Smooth muscle cell of the brain vasculature (primary cell): ENCODE measurements at places on chromosomes 2 and 18.

DNA sequence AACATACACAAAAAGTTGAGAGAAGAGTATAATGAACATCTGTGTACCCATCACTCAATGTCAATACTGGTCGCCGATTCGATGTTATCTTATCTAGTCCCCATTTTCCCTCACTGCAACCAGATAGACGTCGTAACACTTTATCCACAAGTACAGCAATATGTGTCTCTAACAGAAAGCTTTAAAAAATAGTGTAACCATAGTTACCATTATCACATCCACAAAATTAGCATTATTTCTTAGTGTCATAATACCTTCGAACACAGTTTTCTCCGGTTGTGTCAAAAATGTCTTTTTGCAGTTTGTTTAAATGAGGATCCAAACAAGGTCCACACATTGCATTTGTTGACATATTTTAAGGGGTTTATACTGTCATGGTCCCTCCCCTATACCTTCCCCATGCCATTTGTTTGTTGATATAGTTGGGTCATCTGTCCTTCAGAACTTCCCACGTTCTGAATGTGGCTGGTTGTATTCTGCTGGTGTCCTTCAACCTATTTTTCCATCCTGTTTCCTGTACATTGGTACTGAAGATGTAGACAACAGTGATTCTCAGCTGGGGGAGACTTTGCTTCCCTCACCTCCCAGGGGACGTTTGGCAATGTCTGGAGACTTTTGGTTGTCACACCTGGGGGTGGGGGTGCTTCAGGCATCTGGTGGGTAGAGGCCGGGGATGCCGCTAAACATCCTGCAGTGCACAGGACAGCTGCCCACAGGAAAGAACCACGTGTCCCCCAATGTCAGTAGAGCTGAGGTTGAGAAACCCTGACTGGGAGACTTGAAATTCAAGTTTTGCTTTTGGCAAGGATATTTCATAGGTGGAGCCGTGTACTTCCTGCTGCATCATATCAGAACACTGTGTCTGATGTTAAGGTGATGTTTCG is 72.7 kb upstream of the SPRED2 start:
- no peak for DNase-seq

DNA sequence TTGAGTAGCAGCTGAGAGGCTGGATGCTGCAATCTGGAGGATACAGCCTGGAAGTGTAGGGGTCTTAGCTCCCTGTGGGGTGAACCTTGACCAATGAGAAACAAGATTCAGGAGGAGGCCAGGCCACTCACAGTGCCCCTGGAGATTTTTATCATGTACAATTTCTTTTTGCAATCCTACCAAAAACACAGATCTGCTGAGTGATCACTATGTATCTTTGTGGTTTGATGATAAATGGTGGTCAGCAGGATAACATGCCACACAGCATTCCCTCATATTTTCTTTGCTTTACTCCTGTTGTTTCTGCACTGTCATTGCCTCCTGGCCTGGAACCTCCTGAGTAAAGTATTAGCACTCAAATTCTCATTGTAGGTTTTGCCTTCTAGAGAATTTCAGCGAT is 357.9 kb downstream of the THSD7B start:
- DNase-seq: peak; percentile 36

DNA sequence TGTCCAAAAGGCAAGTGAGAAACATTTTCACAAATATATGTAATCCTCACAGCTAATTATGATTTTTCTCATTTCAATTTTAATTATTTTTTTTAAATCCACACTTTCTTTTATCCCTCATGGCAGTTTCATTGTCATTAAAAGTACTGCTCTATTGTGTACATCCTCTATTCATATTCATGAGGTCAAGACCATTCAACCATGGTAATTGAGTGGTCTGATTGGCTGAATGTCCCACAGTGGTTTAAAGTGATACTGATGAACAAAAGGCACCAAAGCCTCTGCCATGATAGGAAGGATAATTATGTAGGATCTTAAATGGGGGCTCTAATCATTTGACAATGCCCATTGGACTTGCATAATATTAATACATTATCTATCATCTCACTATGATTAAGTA is 108.4 kb upstream of the EPHA4 start:
- DNase-seq: no peak

DNA sequence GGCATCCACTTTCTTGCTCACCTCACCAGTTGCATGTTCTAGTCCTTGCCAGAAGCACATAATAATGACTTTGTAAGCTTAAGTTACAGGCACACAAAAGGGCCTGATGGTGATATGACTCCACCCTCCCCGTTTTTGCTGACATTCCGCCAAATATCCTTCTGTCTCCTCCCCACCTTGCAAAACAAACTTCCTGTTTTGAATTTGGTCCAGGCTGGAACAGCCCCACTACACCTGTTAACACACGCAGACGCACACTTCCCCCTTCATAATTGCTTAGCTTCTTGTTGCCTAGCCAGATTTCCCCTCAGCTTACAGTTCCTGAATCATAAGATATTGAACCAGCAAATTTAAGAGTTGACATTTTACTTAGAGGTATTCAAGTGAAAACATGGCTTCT is at the start of gene MGAT5:
Gene MGAT5, plus strand, starts transcription at position 269 of the 400 bp plus-strand sequence. CDS start 332 bp downstream, outside the sequence.
- DNase-seq: no peak

GRCh38 chr2:152581360-152581759 is 135.9 kb downstream of the PRPF40A start:
- no peak for DNase-seq

- no peak for DNase-seq
Measured at GRCh38 chr2:84395820-84396219, 63.3 kb downstream of the SUCLG1 start.

DNA sequence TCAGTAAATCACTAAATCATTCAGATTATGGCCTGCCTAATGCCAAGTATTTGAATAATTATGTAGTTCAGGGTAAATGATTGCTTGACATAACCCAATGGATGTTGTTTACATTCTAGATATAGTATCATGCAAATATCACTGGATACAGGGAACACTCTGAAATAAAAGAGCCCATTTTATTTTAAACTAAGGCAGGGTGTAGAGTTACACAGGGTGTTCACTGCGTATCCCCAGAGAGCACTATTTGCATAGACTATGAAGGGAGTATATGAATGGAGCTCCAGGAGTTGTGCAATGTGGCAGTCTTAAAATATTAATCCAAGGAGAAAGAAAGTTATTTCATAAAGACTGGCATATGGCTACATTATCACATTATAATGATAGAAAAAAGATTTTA is 701.1 kb upstream of the KLHL29 start:
- DNase-seq: no peak

DNA sequence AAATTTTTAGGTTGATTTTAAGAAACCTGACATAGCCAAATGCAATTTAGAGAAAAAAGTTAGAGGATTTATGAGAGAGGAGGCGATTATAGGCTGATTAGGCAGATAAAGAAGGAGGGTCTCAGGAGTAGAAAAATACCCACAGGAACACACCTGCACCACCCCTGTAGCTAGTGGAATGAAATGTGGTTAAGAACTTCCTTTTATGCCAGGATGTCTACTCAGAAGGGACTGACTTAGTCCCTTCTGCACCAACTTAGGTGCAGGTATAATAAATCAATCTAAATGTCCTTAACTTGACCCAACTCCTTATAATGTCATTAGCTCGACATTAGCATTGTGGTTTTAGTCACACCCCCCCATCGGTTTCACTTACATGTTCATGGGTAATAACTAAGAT is 1274.5 kb upstream of the TMEFF2 start:
- no peak for DNase-seq

DNA sequence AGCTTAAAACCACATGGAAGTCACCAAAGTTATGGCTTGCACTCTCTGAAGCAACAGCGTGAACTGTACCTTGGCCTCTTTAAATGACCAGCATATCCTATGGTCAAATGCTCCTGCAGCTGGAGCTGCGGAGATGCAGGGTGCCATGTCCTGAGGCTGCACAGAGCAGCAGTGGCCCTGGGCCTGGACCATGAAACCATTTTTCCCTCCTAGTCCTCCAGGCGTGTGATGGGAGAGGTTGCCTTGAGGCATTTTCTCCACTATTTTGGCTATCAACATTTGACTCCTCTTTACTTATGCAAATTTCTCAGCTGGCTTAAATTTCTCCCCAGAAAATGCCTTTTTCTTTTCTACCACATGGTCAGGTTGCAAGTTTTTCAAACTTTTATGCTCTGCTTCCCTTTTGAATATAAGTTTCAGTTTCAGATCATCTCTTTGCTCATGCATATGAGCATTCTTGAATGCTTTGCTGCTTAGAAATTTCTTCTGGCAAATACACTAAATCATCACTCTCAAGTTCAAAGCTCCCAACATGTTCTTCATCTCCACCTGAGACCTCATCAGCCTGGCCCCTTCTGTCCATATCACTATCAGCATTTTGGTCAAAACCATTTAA is 82.9 kb upstream of the TMEFF2 start:
- DNase-seq: no peak

- no peak for DNase-seq
Measured at GRCh38 chr2:210862283-210863065, 306.1 kb downstream of the CPS1 start.

DNA sequence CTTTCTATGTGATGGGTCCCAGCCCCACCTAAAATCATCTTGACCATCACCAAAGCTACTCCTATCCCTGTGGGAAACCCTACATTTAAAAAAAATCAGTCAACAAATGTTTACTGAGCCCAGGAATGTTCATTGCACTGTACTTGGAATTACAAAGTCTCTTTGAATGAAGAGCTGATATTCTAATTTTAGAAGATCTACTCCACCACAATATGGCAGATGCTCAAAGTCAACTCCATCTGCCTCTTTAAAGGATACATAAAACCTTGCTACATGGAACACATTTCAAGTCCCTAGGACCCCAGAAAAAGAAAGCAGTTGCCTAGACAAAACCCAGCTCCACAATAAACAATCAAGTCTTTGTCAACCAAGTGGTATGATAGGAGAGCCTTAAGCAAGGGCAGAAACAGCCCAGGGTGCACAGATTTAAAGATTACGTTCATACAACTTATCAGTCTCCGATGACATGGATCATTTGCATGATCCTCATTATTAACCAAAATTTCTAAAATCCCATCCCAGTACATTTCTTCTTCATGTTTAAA is 234.3 kb upstream of the ACVR2A start:
- DNase-seq: no peak

GRCh38 chr18:65592435-65592834 is 158.4 kb upstream of the CDH7 start:
- no peak for DNase-seq

GRCh38 chr2:27309651-27310050 is 1.4 kb upstream of the UCN start:
- no peak for DNase-seq

GRCh38 chr2:129923265-129924091 is 56.0 kb upstream of the RAB6C start:
- DNase-seq: no peak

- no peak for DNase-seq
Measured at GRCh38 chr2:48444404-48444803, 85.5 kb upstream of the STON1 start.

DNA sequence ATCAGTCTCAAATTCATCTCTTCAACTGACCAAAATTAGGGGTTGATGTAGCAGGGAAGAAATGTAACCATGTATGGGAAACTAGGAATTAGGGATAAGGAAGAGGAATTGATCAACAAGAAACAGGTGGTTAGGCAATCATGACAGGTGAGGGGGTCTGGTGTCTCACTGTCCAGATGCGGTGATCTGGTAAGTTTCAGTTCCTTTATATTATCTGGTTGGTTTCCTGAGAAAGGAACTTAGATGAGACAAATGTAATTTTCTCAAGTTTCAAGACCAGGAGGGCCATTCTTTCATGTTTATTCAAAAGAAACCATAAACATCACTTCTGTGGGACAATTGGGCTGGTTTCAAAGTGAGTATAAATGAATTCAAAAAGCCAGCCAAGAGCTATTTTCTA is 306.2 kb upstream of the KCNJ3 start:
- DNase-seq: no peak

- DNase-seq: no peak
Measured at GRCh38 chr18:49747876-49748275, 65.5 kb downstream of the ACAA2 start.

DNA sequence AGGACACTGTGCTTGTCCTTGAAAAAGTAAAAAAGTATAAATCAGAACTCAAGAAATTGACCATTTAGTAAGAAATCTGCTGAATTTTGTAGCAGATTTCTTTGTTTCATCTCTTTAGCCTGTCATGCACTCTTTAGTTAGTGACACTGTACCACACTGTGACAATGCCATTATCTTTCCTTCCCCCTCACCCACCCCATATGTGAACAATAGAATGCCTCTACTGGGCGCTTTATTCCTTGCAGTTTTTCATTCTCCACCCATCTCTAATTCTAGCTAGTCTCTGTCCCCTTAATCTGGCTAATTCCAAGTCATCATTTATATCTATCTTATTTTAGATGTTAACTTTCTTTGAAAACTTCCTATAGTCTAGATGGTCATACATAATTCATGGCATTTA is 241.0 kb downstream of the LRP1B start:
- no peak for DNase-seq

- DNase-seq: no peak
Measured at GRCh38 chr2:186345745-186346144, 140.3 kb upstream of the ZC3H15 start.

DNA sequence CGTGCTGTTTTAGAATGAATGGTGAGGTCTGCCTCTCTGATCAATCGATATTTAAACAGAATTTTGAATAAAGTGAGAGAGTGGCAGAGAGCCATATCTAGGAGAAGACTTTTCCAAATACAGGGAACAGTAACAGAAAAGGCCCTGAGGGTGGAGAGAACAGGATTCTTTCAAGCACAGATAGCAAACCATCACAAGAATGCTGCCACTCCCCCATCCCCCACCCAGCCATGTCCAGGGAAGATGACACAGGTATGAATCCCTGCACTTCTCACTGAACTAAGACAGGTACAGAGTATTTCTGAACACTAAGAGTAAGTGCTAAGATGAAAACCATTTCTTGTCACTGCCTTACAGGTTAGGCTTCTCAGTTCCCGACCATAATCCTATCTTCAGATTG is 23.6 kb downstream of the LRATD1 start:
- no peak for DNase-seq

DNA sequence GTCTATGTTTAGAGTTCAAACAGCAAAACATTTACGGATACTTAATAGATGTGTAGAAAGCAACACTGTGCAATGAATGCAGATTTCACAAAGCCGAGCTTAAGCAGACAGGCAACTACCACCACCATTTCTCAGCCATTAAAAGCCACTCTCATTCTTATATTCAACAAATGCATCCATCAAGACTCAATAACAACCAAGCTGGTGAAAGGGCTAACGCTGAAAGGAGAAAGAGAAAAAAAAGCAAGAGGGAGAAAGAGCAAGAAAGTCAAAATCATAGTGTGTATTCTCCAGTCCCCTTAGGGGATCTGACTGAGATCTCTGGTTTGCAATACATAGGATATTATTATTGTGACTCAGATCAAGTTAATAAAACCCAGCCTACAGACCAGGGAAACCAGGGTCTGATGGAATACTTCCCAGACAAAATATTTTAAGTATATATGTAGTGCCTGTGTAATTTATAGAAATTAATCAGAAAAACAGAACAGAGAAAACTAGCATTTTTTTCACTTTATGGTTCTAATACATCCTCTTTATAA is 14.1 kb downstream of the SATB2 start:
- no peak for DNase-seq

- no peak for DNase-seq
Measured at GRCh38 chr2:164843346-164843911, 1.8 kb upstream of the COBLL1 start.
